A673 (cell line): ENCODE measurements at places on chromosomes 5 and 9. TPM values are rescaled to one million over a fixed set of nuclear protein-coding genes. Genes with fewer than 3 reads are reported as not detected.

TMC1 gene
- total RNA-seq, result 0.61 and 0.75 TPM in 2 replicates

ZFR gene
- total RNA-seq, result 104 and 110 TPM in 2 replicates

GRCh38 chr5:94691291-94691690, 72.8 kb downstream of the SLF1 start:
- no peak for DNase-seq

DNA sequence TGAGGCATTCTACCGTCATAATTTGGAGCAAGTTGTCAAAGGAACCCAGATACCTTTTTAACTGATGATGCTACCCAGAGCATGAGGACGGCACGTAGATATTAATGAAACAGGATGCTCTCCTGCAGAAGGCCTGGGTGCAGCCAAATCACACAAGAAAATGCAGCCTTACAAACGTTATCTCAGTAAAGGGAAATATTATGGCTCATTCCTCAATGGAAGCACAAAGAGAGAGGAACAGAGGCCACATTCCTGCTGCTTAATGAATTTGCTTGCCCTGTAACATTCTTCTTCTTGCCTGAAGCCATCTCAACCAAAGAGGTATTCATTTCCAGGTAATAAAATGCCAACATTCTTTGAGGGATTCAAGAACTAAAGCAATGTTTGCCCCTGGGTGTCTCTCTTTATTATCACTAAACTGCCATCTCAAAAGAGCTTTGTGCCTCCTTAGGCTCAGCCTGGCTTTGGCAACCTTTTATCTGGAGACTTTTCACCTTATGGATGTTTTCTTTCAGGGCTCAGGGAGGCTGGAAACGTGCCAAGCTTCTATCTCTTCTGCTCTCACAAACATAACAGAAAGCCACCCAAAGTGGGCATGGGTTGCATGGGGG, 92.9 kb downstream of the TNC start:
- no peak for DNase-seq

LCNL1 gene
- not detected in 2 replicates for total RNA-seq

DNA sequence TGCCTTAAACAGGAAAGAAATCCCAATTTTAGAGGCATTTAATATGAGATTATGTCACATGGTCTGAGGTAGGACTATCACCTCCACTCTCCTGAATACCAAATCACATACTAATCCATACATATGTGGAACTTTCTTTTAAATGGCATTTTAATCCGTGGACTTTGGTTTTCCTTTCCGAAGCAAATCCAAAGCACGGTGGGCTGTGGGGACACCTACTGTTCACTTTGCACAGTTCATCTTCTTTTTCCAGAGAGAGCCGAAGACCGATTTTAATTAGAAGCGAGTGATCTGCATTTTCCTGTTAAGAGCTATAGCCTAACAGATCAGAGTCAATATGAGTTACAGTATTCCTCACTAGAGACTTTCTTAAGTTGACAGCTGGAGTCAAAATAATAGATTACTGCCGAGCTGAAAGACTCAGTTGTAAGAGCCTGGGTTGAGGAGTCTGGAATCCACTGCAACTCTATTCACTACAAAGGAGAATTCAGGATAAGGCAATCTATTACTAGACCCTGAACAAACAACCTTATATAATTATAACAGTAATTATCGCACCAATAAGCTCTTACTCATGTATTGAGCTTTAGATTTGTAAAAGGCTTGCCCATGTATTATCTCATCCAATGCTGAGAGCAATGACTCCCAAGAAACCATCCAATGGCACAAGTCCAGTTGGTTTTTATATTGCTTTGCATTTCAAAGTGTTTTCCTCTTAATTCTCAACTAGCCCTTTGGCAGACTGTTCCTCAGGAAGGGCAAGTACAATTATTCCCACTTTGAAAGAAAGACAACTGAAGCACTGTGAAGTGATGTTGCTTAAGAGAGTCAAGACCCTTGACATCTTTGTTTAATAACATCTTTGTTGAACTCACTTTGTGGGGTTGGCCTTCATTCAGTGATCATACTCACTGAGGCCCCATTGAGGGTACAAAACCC, 144.7 kb downstream of the TRPM6 start:
- DNase-seq, result peak; percentile 45

GGTA1 gene
- not detected in 2 replicates for total RNA-seq

DNA sequence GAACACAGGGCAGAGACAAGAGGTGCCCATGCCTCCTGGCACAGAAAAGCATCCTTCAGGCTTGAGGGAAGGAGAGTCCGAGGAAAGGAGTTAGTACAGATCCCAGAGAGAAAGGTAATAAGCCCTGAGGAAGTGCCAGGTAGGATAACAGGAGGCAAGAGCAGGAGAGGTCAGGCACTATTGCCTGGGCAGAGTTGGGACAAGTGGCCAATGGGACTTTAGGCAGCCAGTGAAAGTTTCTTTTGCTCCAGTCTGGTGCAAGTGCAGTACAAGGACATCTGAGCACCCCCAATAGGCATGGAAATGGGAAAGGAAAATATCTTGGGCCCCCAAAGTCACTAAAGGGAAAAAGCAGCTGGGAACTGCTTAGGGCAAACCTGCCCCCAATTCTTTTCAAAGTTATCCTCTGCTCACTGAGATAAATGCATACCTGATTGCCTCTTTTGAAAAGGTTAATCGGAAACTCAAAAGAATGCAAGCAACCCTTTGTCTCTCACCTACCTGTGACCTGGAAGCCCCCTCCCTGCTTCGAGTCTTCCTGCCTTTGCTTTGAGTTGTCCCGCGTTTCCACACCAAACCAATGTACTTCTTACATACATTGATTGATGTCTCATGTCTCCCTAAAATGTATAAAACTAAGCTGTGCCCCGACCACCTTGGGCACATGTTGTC, 46.5 kb downstream of the ELOVL7 start:
- no peak for DNase-seq
